ENCODE measurements at places on chromosomes 12 and 14.

DNA sequence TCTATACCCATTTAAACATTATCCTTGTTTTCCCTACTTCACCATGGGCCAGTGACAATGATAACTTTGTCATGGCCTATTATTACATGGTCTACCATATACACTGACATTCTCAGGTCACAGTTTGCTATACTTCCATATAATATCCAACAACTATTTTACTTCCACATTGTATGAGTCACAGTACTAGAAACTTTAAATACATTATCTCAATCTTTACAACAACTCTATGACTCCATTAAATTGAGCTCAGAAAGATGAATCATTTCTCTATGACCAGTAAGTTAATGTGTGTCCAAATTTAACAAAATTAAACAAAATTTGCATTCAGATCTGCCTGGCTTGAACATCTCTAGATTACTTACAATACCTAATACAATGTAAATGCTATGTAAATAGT lies 93.9 kb downstream of the PLEKHG7 start:
- DNase-seq, result no peak

DNA sequence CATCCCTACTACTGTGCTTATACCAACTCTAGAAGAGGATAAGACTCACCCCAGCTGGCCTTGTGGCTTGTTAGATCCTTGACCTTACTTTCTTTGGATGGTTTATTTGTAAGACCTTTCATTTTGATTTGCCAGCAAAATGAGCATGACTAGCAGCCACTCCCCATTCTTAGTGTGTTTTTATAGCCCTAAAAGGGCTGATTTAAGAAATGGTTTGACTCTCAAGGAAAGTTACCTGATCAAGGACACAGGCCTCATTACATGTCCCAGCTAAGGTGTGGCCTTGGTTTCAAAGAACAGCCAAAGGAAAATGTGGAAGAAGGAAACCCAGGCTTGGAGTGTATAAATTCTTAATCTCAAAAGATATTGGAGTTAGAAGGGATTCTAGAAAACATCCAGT lies 41.4 kb downstream of the SLC17A8 start:
- DNase-seq, result no peak

DNA sequence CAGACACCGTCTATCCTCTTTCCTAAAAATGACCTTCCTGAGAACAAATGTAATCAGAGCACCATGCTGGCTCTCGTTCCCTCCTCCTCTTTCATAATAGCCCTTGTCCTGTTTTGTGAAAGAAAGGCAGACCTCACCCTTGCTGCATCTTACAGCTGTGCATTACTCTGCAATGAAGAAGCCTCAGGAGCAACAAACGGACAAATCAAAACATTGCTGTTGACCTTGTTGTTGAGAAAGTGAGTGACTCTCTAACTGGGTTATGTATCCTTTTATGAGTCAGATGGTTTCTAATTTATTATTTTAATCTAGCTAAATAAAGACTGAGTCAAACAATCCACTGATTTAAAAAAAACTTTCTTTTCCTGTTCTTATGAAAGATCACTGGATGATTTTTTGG lies 180.9 kb downstream of the RPS29 start:
- peak; percentile 40 for DNase-seq

GRCh38 chr14:103597623-103598377 lies 31.2 kb upstream of the KLC1 start:
- peak; percentile 82 for DNase-seq

DNA sequence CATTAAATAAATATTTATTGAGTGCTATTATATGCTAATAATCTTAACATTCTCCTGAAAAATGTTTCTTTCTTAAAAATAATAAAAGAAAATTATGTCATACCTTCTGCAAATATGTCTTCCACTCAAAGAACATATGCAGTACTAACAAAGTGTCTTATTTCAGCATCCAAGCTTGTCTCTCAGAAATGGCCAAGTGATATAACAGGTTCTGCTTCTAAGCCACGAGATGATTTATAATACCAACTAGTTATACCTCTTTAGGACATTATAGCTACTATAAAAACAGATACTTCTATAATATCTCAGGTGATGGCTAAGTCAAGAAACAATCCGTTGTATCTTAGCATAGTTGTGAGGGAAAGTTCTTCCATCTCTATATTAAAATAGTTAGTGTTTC lies 128.1 kb upstream of the ARID2 start:
- DNase-seq, result no peak

DNA sequence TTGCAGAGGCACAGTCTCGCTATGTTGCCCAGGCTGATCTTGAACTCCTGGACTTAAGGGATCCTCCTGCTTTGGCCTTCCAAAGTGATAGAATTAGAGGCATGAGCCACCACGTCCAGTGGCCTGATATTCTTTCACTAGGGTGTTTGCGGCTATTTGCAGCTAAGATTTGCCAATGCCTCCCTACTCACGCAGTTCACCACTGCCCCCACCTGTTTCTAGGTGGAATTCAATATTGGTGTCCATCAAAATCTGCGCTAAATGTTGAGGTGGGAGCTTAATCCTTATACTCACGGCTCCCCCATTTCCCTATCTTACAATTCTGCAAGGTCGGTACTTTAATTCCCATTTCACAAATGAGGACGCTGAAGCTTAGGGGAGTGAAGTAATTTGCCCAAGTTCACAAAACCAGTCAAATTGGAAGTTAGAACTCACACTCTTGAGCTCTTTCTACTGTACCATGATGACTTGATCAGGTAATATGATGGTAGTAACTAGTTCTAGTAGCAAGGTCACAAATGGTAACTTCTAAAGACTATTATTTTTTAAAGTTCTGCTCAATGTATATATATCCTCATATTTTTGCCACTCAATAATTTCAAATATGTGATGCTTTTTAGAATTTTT lies 22.1 kb upstream of the LRRC9 start:
- DNase-seq, result no peak

DNA sequence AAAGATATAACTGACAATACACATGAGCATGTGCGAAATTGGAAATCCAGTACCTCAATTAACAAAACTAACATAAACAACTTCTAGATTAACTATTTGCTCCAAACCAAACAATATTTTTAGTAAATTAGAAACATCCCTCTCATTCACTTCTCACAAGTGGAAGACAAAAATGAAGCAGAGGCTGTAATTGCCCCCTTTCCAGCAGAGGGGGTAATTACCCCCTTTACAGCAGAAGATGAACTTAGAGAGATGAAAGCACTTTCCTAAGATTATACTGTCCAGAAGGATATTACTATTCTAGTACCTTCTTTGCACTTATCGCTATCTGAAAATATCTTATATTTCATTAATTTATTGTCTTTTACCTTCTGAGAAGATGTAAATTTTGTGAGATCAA lies 1025.2 kb downstream of the FSCB start:
- DNase-seq, result no peak

- DNase-seq, result no peak
These were observed 97.8 kb upstream of the FERMT2 start for GRCh38 chr14:53048631-53049030.

DNA sequence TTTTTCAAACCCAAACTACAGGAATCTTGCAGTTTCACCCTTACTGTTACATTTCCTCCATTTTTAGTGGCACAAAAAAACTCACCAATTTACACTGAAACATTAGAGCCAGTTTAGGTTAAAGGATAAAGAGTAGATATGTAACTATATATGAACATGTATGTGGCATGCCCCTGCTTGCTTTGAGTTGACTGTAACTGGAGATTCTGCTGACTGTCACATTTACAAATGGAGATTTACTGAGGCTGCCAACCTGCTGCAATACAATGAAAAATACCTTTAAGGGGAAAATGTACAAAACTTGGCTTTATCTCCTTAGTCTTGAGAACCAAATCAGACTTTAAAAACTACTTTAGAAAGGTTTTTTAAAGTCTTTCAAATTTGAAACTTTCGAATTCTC lies 28.3 kb downstream of the STON2 start:
- no peak for DNase-seq

DNA sequence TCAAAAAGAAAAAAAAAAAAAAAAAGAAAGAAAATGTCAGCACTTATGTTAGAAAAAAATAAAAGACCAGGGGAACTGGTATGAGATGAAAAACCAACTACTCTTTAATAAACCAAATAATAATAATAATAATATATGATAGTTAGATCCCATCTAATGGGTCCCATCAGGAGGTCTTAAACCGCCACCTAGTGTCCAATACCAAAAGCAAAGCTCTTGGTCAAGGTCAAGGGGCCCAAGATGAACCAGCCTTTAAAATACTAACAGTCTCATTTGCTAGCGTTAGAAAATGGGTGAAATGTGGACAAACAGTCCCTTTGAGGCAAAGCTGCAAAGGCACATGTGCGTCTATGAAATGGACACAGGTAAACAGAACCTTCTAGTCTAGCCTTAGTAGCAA lies 12.3 kb downstream of the BRAP start:
- DNase-seq, result no peak

DNA sequence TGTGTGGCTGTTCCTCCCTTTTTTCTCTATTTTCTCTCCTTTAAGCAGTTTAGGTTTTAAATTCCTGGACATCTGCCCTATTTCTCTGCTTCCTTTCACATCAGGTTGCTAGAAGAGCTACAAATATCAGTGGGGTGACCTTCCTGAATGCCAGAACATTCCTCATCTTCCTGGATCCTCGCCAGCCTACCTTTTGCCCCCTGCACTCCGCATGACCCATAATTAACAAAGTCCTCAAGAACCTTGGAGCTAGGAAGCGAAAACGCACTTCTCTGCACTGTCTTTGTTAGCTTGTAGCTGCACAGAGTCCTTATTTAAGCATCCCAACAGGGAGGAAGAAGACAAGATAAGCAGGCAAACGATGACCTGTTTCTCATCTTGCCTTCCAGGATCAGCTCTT lies 30.5 kb downstream of the VDR start:
- no peak for DNase-seq

DNA sequence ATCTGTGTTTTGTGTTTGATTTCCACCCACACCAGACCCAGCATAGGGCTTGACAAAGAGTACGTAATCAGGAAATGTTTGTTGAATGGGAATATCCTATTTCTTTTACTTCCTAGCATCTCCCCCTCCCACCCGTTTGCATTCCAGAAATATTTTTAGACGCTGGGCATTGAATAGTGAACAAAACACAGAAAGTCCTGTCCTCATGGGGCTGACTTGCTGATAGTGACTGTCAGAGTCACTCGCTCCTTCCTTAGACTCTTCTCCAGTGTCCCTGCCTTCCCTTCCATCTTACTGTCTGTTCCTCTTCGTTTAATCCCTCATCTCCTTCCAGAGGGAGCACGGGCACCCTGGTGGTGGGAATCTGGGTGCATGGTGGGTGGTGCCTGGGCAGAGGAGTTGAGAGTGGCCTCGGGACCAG lies 53.6 kb downstream of the SLC25A47 start:
- no peak for DNase-seq

- no peak for DNase-seq
These were observed 370.2 kb downstream of the SOX5 start for GRCh38 chr12:23579257-23579656.

- no peak for DNase-seq
These were observed 429.1 kb downstream of the RAD51B start for GRCh38 chr14:68248481-68249255.

DNA sequence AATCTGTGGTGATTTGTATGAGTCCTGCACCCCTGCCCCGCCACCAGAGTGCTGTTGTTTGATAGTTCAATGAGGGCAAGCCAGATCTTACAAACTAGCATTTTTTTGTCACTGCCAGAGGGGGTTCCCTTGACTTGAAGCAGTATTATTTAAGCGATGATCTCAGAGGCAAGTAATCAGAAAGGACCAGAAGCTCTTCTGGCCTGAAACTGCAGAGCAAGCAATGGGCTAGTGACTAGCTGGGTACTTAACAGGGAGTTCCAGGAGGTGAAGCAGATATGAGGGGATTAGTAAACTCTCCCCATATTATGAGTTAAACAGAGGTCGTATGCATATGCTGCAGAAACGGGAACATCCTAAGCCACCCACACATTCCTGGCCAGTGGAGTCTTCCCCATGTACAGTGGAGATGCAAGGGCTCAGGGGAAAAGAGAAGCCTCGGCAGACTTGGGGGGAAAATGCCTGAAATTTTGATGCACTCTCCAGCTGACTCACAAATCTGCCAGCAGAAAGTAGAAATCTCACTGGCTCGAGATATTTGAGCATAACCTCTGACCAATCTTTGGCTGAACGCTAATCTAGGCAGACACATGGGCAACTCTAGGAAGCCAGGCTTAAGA lies 8.3 kb upstream of the CRACR2A start:
- no peak for DNase-seq

GRCh38 chr12:131349397-131350127 lies 361.3 kb upstream of the SFSWAP start:
- DNase-seq, result no peak

GRCh38 chr12:48866052-48866711 lies 512 bp upstream of the RND1 start:
- no peak for DNase-seq

DNA sequence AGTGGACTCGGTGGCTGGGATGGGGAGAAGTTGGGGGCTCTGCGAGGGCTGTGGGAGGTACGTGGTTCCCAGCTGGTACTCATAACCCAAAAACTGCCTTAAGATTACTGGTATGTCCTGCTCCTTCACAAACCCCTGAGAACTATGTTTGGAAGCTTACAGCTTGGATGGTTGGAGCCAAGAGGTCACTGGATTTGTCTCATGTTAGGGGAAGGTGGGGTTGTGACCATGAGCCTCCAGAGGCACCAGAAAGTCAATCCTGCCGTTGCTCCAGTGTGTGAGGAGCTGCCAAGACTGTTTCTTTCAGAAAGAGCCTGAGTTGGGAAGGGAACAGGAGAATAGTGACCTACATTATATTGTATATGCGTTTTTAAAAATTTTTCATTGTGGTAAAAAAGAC lies 33.5 kb downstream of the TEAD4 start:
- no peak for DNase-seq

DNA sequence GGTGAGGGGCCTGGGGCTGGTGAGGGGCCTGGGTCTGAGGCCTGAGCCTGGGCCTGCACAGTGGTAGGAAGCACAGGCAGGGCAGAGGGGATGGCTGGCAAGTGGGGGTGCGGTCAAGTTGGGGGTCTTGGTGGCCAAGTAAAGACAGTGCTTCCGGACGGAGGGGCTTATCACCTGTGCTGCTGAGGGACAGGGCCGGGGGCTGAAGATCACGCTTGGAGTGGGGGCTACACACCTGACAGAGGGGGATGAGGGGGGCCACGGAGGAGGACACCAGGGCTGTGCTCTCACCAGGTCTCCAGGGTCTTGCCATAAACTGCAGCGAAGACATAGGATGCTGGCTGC lies 12.2 kb downstream of the TEDC1 start:
- DNase-seq, result no peak

- no peak for DNase-seq
These were observed 62.4 kb upstream of the MED13L start for GRCh38 chr12:116339800-116340371.

- no peak for DNase-seq
These were observed 111.1 kb downstream of the SINHCAF start for GRCh38 chr12:31214626-31215517.

DNA sequence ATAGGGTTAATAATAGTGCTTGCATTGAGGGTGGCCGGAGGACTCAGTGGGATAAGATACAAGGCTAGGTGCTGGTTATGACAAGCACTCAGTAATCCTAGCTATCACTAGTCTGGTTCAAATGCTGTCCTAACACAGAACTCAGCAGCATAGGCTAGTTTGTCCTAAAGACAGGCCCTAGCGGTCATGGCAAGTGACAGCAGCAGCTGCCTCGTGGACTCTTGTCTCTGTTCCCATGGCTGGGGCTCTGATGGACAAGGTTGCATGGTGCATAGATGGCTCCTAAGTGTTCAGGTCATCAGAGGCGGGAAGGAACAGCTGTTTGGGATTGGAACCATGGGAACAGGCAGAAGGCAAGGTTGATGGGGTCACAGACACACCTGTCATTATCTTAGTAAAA lies 42.4 kb upstream of the IGF1 start:
- DNase-seq, result no peak

GRCh38 chr12:114248527-114248926 lies 157.4 kb downstream of the TBX5 start:
- DNase-seq, result no peak

GRCh38 chr12:21438643-21439042 lies 1.2 kb downstream of the PYROXD1 start:
- DNase-seq, result no peak
